Urothelium cell line (cell line): ENCODE measurements at places on chromosomes 3 and 15.

DNA sequence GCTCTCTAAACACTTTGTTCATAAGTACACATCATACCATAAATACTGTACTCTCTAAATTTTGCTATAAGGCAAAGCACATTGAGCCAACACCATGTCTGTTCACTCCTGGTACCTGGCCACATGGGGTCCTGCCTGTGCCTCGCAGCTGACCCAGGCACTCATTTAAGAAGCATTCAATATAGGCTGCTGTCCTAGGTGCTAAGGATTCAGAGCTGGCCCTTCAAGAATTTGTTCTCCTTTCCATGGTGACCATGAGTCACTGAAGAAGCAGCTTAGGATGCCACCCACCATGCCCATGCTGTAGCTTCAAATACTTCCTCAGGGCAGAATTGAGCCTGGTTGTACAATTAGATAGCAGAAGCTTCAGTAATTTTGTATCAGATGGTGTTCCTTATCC, 119.2 kb upstream of the ZBED2 start:
- peak; percentile 49 for DNase-seq

- DNase-seq = peak; percentile 46
Measured at GRCh38 chr3:157128771-157129681, 30.9 kb downstream of the CCNL1 start.

- DNase-seq = no peak
Measured at GRCh38 chr3:76171647-76172046, 386.3 kb upstream of the ZNF717 start.

DNA sequence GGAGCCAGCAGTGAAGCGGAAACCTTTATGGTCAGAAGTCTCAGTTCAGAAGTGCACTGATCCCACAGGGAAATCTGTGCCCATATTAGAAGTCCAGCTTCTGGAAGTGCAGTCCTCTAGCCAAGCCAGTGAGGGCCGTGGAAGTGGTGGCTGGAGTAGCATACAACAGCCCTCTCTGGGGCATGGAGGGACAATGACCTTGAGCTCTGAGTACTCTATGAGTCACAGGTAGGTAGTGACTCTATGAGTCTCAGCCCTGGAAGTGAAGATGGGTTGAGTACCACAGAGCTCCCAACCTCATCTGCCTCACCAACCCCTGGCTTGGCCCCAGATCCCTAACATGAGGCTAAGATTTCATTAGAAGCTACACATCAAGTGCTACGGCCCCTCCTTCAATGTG, 205.9 kb upstream of the PPP2R3A start:
- no peak for DNase-seq

DNA sequence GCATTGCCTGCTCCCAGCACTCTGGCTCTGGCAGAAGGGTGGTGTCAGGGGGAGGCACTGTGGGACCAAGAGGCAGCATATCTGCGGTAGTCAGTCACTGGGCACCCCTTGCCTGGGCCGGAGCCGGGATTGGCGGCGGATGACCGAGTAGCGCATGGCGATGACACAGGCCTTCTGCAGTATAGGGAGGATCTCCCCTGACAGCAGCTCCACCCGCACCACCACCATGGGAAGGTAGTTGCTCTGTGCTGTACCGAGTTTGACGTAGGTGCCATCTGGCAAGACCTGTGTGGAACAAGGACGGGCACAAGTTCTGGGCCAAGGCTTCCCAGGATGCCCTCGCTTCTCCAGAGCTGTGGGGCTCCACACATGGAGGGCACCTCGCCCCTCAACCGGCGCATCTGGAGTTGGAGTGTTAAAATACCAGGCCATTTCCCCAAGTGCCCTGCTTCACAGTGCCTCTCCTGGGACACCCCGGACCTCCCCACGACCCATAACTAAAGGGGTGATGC, 6.6 kb downstream of the ACOX2 start:
- DNase-seq = no peak

DNA sequence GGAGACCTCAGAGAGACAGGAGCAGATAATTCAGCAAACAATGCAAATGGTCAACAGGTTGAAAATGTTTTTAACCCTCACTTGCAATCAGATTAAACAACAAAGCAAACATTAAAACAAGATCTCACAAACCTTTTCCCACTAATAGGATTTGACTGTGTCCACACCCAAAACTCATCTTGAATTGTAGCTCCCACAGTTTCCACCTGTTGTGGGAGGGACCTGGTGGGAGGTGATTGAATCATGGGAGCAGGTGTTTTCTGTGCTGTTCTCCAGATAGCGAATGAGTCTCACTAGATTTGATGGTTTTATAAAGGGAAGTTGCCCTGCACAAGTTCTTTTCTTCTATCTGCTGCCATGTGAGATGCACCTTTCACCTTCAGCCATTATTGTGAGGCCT, 1.3 kb upstream of the LYSMD4 start:
- DNase-seq = no peak

DNA sequence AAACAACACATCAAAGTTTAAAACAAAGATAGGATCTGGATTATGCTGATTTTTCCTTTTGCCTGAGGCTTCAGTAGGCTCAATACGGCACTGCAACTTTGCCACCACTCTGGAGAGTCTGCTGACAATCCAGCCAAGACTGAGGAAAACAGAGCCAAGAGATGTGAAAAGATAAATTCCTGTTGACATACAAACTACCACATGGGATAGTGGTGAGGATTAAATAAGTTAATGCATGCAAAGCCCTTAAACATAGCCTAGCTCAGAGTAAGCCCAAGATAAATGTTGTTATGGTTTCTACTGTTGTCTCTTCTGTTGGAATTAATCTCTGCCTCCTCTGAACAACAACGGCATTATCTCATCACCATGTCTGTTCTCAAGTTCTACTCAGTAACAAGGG, 245.9 kb upstream of the LMCD1 start:
- no peak for DNase-seq

- DNase-seq = no peak
Measured at GRCh38 chr3:83453056-83453455, 1505.7 kb upstream of the CADM2 start.

GRCh38 chr3:111669926-111670630, 74.9 kb upstream of the ZBED2 start:
- DNase-seq = peak; percentile 62

DNA sequence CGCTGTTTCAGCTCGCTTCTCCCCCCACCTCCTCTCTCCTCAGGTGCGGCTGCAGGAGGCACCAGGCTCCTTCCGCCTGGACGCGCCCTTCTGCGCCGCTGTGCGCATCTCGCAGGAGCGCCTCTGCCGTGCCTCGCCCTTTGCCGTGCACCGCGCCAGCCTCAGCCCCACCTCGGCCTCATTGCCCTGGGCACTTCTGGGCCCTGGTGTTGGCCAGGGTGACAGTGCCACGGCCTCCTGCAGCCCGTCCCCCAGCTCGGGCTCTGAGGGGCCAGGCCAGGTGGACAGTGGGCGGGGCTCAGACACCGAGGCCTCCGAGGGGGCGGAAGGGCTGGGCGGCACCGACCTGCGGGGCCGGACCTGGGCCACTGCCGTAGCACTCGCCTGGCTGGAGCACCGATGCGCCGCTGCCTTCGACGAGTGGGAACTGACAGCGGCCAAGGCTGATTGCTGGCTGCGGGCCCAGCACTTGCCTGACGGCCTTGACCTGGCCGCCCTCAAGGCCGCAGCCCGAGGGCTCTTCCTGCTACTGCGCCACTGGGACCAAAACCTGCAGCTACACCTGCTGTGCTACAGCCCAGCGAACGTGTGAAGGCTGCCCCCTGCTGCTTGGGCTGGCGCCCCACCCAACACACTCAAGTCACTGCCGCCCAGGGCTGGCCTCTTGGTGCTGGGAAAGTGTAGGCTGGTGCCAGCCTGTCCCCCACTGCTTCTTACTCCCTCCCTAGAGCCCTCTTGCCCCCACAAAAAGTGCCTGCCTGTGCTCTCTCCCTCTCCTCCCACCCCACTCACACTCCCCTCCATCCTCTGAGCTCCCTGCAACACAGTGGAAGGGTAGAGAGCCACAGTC, 7.1 kb downstream of the ALG3 start:
- DNase-seq = no peak

DNA sequence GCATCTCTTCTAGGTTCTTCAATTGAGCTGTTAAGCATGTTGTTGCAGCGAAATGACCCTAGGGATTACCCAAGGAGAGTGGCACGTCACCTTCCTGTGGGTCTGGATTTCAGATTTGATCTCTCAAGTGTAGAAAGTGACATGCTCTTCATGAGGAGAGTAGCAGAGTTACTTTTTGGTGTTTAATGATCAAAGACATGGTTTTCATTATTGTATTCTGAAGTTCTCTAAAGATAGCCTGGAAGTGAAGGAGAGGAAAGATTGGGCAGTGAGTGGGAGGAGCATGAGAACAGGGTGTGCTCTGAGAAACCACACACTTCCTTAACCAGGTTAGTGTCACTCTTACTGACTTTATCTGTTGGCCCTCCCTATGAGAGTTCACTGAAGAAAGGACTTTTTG, 153.6 kb downstream of the AKAP13 start:
- no peak for DNase-seq

- DNase-seq = no peak
Measured at GRCh38 chr3:111901637-111902036, 42.6 kb downstream of the PHLDB2 start.

DNA sequence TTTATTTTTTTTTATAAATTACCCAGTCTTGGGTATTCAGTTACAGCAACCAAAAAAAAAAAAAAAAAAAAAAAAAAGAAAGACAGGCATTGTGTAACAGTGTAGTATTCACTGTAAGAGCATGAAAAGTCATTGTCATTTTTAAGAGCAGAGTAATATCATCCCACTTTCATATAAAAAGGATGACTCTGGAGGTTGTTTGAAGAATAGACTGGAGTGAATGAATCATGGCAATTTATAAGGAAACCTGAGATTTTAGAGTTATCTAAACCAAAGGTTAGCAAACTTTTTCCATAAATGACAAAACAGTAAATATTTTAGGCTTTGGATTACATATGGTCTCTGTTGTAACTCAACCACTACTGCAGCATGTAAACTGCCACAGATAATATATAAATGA, 794.9 kb downstream of the NTRK3 start:
- DNase-seq = no peak

- peak; percentile 6 for DNase-seq
Measured at GRCh38 chr15:84112025-84112424, 123.5 kb upstream of the GOLGA6L4 start.

GRCh38 chr15:89368566-89369223, 34.1 kb upstream of the POLG start:
- no peak for DNase-seq

DNA sequence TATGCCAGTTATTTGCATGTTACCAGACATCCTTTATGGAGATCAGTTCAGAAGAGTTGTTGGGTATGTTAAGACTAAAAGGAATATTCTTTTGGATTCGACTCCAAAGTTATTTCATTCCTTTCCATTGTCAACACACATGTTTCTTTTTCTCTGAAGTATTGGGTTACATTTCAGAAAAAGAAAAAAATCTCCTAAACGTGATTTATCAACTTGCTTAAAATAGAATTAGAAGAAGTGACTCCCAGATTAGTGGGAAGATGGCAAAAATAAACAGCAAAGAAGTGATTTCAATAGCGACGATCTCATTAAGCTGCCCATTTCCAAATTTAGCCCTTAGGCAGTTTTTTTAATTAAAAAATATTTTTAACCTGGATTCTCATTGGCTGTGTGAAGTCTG, 85.4 kb downstream of the TIGIT start:
- no peak for DNase-seq

- no peak for DNase-seq
Measured at GRCh38 chr15:89825271-89825940, 10.8 kb upstream of the ANPEP start.

- no peak for DNase-seq
Measured at GRCh38 chr3:101143012-101143411, 149.8 kb upstream of the ABI3BP start.

DNA sequence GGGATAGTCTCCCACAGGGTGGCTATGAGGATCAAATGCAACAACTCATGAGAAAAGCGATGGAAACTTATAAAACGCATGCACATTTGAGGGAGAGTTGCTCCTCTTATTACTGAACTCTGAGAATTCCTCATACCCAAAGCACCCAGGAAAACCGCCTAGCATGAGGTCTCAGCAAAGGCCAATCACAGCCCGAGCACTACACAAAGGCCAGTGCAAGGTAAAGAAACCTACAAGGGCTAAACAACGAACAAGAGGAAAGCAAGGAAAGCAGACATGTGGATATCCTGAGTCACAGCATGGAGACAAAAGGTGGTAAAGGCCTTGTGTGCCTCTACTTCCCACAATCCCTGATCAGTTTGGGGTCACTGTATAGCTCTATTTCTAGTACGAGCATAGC, 7.1 kb downstream of the RAB43 start:
- no peak for DNase-seq

DNA sequence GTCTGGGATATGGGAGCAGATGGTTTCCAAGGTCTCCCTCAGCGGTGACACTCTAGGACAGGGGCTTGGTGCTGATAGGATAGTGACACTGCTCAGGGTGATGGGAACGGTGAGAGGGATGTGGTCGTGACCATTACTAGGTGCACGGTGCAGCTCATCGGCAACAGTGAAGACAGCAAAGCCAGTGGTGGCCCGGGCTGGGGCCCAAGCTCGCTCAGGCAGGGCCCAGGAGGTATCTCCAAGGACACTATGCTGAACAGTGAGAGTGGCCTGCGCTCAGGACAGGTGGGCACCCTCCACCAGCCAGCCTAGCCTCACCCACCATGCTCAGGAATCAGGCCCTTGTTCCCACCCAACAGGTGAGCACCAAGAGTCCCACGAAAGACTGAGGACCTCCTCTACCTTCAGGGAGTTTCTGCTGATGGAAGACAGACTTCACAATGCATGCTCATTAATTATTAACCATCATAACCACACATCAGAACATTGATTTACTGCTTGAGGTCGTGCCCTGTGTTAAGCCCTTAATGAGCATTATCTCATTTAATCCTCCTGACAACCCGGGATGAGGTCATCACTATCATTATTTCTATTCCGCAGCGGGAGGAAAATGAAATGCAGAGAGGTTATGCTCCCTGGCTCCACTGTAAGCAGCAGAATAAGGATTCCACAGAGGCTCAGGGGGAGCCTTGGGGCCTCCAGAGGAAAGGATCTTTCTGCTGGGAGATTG, 269.4 kb downstream of the UACA start:
- no peak for DNase-seq

GRCh38 chr3:32177702-32178198, 60.7 kb upstream of the CMTM8 start:
- DNase-seq = peak; percentile 76

- DNase-seq = no peak
Measured at GRCh38 chr3:17070161-17070959, 185.6 kb downstream of the PLCL2 start.
